Islet precursor cell (in vitro differentiated cells): ENCODE measurements at places on chromosomes 11 and 22.
A peak's percentile ranks its signal among the peaks of the same experiment; 100 is the strongest.

DNA sequence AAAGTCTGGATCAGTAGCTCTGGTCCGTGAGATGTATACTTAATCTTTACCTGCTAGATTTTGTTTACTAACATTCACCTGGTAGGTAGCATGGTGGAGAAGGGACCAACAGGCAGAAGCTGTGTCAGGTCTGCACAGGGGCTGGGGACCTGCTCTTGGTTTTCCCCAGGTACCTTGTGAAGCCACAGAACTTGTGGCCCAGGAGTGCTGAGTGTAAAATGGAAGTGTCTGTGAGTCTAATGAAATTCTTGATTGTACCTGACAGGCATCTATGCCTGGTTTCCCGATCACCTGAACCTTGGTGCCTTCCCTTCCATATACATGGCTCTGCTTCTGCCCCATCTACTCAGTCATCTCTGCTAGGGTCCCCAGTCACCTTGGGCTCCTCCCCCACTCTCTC, 94.3 kb downstream of the CWC15 start:
- DNase-seq: no peak

DNA sequence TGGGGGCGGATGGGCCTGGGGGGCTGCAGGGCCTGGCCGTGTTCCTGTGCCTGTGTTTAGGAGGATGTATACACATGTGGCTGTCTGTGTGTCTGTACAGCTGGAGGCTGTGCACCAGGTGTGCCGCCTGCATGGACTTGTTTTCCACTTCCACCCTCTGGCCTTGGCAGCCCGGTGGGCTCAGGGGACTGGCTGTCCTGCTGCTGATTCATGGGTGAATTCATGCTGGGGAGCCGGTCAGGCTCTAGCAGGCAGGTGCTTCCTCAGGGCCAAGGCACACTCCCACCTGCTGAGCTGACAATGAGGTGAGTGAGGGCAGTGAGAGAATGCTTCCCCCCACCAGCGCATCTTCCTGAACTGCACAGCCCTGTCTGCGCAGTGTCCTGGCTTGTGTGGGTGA, 88.4 kb downstream of the CCDC81 start:
- DNase-seq: no peak

DNA sequence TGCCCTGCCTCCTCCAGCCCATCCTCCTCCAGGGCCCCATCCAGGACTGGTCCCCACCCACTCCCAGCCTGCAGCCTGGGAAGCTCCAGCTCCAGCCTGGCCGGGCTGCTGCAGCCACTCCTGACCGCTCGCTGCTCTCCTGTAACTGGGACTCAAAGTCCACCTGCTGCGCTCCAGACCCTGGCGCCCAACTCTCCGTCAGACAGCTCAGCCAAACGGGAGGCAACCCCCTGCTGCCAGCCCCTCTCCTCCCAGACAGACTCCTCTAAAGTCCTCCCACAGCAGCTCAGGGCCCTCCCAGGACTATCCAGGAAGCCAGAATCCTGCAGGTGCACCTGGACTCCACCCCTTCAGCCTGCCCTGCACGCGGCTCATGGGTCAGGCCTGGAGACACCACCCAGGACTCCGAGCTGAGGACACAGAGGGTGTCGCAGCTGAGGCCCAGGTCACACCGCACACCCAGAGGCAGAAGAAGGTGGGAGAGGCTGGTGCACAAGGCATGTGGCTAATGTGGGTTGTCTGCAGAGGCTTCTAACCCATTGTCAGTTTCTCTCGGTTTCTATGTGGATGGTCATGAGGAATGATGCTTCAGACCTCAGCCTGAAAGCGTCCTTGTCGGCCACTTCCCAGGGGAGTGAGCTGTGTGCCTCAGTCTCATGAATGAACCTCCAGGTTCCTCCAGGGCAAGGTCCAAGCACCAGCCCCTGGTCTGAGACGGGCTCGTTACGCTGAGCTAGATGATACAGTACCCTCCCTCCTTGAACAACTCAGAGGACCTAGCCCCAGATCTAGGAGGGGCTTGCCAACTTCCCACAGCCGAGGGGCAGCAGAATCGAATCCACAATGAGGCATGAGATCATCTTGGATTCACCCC, 1514.8 kb downstream of the TBC1D22A start:
- DNase-seq: peak; percentile 43

DNA sequence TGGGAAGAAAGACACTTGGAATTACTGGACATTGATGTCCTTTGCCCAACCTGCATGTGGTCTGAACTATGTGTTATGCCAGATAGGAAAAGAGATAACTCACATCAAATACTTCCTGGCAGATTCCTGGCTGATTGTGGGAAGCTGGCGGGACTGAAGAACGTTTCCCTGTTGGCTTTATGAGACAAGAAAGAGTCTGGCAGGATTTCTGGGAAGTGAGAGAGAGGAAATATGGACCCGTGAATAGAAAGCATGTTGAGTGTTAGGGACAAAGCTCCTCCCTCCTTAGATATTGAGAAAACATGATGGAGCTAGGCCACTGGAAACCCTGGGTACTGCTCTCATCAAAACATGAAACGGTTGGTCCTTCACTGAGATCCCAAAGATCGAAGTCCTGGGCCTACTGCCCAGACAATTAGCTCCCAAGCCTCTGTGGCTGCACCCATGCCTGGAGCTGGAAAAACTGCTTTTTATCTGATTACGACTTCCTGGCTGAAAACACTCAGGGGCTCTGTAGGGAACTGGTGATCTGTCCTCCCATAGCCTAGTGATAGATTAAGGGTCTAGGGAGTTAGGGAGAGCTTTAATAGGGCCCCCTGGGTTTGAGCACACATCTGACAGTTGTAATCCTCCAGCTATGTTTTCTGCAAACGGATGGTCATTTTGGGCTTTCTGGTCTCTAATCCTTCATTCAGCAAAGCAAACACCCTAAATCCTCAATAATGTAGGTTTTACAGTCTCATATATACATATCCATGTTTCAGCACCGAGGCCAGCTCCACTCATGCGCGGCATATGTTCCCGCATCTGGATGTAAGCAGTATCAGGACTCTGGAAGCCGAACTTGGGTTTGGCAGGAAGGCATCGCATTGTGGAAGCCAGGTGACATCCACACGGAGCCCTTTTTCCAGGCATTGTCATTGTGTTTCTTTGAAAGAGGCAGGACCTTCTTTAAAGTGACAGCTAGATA, 6.1 kb upstream of the B3GAT1 start:
- DNase-seq: peak; percentile 67

DNA sequence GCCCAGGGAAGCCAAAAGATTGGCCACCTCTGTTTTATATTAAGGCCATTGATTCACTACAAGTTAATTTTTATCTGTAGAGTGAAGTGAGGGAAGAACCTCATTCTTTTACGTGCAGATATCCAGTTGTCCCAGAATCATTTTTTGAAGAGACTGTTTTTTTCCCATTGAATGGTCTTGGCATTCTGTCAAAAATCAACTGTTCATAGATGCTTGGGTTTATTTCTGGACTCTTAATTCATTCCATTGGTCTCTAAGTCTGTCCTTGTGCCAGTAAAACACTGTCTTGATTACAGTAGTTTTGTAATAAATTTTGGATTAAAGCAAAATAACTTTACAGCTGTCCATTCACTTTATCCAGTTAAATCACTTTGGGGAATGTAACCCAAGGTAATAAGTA, 26.8 kb downstream of the WBP2NL start:
- DNase-seq: no peak

DNA sequence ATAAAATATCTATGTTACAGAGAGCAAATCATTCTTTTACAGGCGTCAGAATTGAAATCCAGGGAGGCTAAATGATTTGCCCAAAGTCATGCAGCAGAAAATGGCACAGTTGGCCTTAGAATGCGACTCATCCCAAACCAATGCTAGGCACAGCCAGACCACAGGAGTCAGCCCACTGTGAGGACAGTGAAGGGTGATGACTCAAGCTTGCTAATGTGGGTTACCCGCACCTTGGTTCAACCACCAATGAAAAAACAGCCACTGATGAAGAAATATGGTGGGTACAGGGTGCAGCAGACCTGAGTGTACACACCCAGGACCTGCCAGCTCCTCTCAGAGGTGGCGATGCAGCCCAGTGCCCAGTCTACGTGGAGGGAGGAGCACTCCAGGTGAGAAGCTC, 89.7 kb downstream of the ZC3H12C start:
- peak; percentile 70 for DNase-seq

DNA sequence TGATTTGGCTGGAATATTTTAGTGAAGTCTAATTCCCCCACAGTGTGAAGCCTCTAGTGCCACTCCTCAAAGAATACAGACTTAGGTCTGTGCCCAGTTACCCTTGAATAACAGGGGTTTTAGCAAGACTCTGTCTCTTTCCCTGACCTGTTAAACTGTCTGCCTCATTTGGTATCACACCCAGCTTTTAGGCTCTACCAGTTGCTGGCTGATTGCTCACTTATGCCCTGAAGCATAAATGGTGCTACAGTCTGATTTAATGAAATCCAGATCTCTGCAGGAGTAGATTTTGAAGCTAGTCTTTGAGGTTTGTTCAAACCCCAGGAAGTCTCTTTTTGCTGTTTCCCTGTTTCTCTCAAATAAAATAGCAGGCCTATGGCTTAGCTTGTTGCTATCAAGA, 45.2 kb upstream of the LIPT2 start:
- DNase-seq: no peak

DNA sequence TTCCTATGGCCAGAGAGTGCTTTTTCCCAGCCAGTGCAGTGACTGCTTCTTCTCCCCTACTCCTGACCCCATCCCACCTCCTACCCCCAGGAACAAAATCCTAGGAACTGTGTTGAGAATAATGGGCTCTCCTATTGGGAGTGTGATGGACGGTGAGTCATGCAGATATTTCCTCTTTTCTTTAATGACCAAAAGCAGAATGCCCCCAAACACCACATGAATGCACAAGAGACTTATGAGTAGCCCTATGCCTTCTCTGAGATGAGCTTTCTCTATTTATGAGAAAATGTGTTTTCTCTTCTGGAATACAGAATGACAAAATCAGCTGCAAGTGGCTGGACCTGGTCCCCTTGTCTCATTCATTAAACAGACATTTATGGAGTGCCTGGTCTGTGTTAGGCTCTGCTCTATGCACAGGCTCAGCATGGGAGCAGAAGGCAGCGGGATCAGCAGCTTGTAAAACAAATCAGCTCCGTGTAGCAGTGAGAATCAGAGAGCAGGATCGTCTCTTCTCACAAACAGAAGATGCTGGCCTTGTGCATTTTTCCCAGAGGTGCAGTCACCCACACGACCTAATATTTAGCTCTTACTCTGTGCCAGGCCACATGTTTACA, 47.5 kb upstream of the GALNT18 start:
- DNase-seq: no peak

GRCh38 chr11:12186701-12187100, 76.3 kb downstream of the MICAL2 start:
- DNase-seq: no peak

GRCh38 chr11:134527382-134528243, 115.6 kb upstream of the B3GAT1 start:
- DNase-seq: peak; percentile 40

DNA sequence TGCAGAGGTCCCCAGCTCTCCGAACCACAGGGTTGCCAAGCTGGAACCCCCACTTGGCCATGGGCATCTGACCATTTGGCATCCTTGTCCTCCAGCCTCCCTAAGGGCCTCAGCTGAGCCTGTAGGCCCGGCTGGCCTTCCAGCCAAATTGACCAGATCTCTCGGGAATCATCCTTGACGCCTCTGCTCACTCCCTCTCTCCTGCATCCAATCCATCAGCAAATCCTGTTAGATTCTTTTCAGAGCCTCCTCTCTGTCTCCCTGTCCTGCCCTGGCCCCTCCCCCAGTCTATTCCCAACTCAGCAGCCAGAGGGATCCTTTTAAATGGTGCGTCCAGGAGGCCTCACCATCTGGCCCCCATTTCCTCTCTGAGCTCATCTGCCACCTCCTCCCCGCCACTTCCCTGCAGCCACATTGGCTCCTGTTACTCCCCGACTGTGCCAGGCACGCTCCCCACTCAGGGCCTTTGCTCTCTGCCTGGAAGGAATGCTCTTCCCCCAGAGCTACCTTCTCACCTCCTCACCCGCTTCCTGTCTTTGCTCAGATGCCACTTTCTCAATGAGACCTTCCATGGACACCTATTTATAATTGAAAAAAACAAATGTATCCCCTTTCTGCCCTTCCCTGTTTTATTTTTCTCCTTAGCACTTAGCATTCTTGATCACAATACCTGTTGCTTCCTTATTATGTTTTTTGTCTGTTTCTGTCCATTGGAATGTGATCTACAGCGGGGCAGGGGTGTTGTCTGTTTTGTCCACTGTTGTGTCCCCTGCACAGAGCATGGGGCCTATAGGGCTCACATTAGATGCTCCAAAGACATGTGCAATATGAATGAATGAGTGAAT, 78.1 kb downstream of the NFAM1 start:
- no peak for DNase-seq

- no peak for DNase-seq
These were observed 3.8 kb upstream of the OR10D3 start for GRCh38 chr11:124179310-124179709.

- peak; percentile 71 for DNase-seq
These were observed 573.9 kb upstream of the CADM1 start for GRCh38 chr11:116078101-116078591.
